Osteoblast (primary cell): ENCODE measurements at places on chromosomes 1 and 21.

DNA sequence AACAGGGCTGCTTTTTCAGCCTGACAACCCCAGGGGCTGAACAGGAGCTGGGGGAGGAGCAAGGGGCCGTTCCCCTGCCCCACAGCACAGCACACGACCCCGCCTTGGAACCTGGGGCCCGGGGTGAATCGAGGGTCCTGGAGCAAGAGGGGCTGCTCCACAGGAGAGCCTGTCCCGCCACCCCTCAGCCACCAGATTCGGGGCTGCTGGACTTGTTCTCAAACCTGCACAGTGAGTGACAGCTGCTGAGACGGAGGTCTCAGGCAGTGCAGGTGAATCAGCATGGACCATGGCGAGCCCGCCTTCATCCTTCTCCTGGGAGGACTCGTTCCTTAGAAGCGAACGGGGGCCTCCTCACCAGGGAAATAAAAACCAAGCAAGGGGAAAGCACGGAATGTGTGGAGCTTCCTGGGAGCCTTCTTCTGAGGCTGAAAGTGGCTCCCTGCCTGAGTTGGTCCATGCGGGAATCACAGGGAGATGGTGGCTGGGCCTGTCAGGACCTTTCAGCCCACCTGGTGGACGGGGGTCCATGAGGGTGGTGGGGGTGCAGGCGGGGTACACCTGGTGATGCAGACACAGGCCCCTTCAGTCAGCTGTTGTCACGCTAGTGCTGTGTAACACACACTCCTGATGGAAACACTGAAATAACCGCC is 125.4 kb downstream of the SIK1 start:
- no peak for DNase-seq

- no peak for DNase-seq
Observed at GRCh38 chr1:203017692-203018091, 8.6 kb upstream of the PPFIA4 start.

GRCh38 chr1:79310609-79311008 is 304.1 kb upstream of the ADGRL4 start:
- DNase-seq: no peak

DNA sequence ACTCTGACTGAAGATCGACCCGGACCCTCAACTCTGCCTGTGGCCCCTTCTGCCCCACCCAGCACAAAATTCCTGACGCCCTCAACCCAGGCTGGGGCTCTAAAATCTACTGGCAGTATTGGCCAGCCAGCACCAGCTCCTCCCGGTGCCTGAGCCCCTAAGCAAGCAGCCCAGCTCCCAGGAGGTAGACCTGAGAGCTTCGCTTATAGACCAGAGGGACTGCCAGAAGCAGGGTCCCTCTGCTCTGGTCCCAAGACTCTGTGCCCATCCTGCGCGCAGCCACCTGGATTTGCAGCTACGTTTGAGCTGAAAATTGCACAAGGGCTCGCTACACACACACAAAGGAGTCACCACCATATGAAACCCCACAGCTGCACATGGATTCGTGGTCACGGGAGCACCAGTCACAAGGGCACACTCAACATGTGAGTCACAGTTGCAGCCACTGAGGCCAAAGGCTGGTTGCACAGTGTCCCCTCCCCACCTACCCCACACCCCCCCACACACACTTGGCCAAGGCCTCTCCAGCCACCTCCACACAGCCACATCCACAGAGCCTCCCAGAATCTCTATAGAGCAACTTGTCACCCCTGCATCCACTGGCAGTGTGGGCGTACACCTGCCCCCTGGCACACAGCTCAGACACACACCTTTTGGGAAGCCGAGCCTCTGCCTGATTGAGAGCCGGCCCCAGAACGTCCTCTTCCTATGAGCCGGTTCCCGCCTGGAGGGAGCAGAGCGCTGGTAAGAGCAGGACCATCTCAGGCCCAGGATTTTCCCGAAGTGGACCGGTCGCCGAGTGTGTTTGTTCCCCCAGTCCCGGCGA is 1.1 kb upstream of the DMBX1 start:
- peak; percentile 87 for DNase-seq
